ENCODE measurements at places on chromosomes 7 and 10.

GRCh38 chr10:61877887-61878739 is 23.4 kb upstream of the ARID5B start:
- DNase-seq = no peak

GRCh38 chr7:148397985-148398384 is 192.6 kb upstream of the C7orf33 start:
- no peak for DNase-seq

- no peak for DNase-seq
Measured at GRCh38 chr7:85115006-85115405, 71.8 kb downstream of the SEMA3D start.

- DNase-seq = no peak
Measured at GRCh38 chr7:74185636-74186035, 11.5 kb downstream of the EIF4H start.

- no peak for DNase-seq
Measured at GRCh38 chr10:25285809-25286208, 111.0 kb downstream of the GPR158 start.

GRCh38 chr7:39888171-39888853 is 61.7 kb upstream of the CDK13 start:
- no peak for DNase-seq

- DNase-seq = no peak
Measured at GRCh38 chr10:381805-382204, 246.6 kb downstream of the ZMYND11 start.

DNA sequence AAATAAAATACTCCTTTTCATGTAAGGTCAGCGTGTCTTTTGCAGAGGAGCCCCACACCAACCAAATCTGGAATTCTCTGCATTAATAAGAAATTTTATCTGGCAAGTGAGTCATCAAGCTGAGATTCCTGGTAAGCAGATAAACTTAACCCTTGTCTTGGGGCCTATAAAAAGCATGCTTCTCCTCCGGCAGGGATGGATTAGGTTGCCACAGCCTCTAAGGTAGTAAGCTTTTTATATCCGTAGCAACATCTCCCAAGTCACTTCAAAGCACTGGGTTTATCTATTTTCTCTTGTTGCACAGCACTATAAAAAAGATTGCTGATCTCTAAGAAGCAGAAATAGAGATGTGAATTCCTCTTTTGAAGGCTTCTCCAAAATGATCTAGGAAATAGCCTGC is 202.8 kb upstream of the NOBOX start:
- no peak for DNase-seq

GRCh38 chr10:93334901-93335327 is 147.2 kb downstream of the MYOF start:
- DNase-seq = no peak

DNA sequence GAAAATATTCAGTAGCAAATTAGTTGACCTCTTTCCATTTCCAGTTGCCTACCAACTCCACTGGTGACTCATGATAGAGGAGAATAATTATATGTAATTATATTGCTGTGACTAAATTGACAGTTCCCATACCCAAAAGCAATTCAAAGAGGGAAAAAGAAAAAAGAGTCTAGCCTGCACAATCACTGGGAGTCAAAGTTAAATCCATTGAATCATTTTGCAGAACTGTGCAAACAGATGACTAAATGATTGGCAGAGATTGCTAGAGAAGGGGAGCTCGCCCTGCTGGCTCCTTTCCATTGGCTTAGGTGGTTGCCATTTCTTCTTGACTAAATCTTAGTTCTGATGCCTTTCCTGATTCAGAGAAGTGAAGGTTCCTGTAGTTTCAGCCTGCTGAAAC is 1228.6 kb upstream of the SORCS1 start:
- DNase-seq = no peak

DNA sequence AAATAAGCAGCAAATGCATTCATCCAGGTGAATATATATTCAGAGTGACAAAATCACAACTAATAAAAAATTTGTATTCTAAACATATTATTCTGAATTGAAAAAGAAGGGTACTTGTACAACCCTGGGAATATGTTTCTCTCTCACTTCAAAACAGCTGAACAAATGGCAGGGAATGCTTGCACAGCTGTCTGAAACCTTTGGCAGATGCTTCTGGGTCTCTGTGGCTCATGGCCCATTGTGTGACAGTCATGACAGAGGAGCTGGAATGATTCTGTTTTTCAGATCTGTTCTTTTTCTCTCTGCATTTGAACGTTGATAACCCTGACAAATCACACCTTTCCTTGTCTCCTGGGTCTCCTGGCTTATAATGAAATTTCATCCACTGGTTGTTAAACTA is 275.7 kb upstream of the FZD1 start:
- no peak for DNase-seq

DNA sequence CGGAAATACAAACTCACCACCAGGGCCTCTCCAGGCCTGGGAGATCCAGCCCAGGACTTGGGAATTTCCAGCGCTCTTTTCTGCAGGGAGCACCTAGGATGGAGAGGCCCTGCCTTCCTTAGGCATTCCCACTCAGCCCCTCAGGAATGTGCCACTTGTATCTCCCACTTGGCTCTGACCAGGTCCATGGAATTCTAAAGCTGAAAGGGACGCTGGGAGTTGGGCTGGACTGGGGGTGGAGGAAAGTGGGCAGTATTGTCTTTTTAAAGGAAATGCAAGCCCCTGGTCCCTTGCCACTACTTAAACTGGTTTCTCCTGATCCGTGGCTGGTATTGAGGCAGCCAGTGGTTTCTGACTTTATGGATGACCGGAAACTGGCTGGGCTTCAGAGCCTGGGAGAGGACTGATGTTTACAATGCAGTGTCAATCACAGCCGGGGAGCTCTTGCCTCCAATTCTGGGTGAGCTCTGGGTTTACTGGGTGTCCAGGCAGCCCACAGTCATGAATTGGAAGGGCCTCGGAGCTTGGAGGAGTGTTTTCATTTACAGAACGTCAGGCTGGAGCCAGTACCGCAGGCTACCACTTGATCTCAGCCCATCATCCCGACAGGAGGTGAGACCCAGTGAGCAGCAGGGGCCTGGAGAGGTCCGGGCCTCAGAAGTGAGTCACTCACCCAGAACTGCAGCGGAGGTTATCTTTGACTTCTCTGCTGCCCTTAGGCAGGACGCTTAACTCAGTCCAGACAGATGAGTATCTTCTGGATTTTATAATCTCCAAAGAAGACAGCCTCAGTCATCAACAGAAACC is 27.3 kb downstream of the AGAP3 start:
- no peak for DNase-seq

GRCh38 chr10:34538281-34538829 is 276.7 kb downstream of the PARD3 start:
- DNase-seq = peak; percentile 36
